ENCODE measurements at places on chromosomes 5 and 9.

- DNase-seq, result no peak
Measured at GRCh38 chr5:1541702-1542400, 18.1 kb upstream of the LPCAT1 start.

- no peak for DNase-seq
Measured at GRCh38 chr9:137278061-137278701, 655 bp downstream of the TOR4A start.

DNA sequence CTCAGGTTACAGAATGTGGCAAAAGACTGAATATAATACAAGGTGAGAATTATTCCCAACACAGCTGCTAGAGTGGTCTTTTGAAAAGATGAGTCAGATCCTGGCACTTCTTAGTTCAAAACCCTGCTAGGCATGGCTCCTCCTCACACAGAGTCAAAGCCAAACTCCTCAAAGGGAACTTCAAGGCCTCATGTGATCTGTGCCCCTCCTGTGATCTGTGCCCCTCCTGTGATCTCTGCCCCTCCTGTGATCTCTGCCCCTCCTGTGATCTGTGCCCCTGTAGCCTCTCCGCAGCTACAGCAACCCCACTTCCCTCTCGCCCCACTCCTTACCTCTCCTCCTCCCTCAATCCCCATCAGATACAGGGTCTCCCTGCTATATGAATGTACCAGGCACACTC lies 525.5 kb upstream of the CCNG1 start:
- DNase-seq, result no peak

DNA sequence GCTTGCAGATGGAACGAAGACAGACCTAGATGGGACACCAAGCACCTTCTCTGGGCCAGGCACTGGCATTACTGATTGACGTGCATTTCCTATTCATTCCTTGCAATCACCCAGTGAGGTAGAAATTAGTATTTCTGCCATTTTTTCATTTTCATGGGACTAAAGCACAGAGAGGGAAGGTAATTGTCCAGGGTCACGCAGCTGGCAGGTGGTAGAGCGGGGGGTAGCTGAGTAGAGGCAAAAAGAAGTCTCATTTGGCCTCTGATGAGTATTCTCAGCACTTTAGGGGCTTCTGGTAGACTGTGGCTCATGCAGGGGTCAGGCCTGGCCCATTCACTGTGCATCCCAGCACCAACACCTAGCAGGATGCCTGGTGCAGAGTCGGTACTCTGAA lies 19.5 kb upstream of the DUSP1 start:
- DNase-seq, result no peak

DNA sequence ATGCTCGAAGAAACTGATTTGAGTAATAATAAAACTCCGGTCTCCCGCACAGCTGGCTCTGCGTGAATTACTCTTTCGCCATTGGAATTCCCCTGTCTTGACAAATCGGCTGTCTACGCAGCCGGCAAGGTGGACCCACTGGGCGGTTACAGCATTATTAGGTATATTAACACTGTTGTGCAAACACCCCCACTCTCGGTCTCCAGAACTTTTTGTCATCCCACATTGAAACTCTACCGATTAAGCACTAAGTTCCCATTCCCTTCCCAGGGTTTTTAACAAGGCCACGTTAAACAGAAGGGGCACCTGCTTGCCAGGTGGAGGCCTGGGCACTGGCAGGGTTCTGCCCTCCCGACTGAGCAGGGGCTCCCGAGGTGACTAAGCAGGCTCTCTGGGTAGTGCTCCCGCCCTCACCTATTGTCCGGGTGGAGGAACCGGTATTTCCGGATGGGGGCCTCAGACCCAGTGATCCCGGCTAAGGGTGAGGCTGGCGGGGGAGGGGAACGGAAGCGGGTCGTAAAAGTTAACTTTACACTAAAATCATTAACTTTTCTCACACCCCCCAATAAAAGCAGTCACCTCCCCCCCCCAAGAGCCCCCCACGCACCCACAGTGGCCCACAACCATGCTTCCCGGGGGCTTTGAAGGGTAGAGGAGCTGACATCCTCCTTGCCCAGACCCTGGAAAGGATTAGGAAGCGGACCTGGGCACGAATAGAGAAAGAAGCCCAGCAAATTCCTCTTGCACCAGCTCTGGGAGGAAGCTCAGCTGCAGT lies 53.5 kb upstream of the TJP2 start:
- DNase-seq, result no peak

Data from esophagus squamous epithelium (tissue), 5 donors.